Renal cortex interstitium (tissue), 15 donors: ENCODE measurements at places on chromosomes 6 and 20. TPM values are rescaled to one million over a fixed set of nuclear protein-coding genes. Genes with fewer than 3 reads are reported as not detected.

GRCh38 chr6:142055219-142055618, 77.5 kb upstream of the GJE1 start:
- DNase-seq: no peak

The EFCAB8 gene
- polyA plus RNA-seq: not detected

DNA sequence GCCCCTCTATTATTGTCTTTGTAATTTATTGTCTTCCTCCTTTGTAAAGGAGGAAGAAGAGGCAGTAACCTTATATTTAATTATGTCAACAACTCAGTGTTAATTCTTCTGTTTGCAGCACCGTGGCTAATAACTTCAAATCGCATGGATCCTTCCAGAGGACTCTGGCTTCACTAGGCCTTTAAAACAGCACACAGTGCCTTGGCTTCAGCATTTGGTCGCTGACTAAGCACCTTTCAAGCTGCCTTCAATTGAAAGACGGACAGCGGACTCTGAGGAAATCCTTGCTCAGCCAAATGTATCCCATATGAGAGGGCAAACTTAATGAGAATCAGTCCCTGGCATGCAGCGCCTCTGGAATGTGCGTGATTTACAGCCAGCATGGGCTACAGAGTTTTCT, 64.2 kb downstream of the SGK1 start:
- no peak for DNase-seq

DNA sequence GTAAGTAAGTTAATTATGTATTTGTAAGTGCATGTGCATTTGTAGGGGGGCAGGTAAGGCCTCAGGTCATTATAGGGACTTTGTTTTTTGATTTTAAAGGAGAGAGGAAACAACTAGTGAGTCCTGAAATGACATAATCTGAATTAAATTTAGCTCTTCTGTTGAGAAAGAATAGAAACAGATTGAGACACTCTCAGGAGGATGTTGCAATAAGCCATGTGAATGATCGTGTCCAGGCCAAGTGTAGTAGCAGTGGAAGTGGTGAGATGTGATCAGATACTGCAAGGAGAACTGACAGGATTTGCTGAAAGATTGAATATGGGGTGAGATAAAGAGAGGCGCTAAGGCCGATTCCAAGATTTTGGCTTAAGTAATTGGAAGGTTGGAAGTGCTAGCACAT, 2.6 kb upstream of the CENPW start:
- DNase-seq: no peak

- DNase-seq: no peak
Observed at GRCh38 chr6:19844689-19845088, 7.5 kb downstream of the ID4 start.
